ENCODE measurements at places on chromosomes 3 and 15. TPM values are rescaled to one million over a fixed set of nuclear protein-coding genes. Genes with fewer than 3 reads are reported as not detected.

Gene ATP2B2
- not detected for total RNA-seq

Gene ZNF660
- total RNA-seq: 1.8 TPM

Gene TRA2B
- 71.8 TPM for total RNA-seq

Gene CFAP92
- 0.29 TPM for total RNA-seq

Gene ARRDC4
- total RNA-seq: 20.1 TPM

Gene C3orf49
- total RNA-seq: not detected

DNA sequence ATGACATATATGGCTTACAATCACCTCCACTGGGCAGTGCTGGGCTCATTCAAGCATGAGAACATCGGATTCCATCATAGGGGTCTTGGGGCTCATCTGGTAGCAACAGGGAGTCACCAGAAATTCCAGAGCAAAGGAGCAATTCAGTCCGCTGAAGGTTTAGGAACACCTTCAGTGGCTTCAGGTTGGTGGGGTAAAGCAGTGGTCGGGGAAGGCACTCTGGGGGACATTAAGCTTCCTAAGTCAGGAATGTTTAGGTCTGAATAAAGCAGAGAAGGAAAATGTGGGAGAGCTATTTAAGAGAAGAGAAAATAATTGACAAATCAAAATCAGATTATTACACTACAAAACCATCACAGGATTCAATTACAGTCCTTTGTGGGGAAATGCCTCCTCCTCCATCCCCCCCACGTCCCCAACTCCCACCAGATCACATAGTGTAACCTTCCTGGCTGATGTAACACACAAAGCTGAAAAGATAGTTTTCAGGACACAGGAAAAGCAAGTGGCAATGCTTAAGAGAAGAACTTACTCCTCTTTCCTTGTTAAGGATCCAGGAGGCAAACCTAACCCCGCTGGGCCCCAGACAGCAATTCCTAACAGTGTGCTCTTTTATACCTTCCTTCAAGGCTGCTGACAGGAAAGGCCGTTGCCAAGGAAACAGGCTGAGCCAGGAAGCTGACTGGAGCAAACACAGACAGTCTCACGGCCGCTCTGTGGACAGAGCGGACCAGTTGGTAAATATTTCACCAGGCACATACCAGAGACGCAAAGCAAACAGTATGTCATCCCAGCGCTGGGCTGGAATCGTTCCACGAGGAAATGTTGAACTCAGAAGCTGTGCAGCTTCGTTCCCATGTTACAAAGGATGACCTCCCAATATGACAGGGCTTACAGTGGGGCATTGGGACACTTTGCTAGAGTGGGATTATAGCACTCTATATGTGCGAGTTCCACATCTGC, 57.5 kb upstream of the LMCD1 start:
- peak; percentile 91 for DNase-seq

DNA sequence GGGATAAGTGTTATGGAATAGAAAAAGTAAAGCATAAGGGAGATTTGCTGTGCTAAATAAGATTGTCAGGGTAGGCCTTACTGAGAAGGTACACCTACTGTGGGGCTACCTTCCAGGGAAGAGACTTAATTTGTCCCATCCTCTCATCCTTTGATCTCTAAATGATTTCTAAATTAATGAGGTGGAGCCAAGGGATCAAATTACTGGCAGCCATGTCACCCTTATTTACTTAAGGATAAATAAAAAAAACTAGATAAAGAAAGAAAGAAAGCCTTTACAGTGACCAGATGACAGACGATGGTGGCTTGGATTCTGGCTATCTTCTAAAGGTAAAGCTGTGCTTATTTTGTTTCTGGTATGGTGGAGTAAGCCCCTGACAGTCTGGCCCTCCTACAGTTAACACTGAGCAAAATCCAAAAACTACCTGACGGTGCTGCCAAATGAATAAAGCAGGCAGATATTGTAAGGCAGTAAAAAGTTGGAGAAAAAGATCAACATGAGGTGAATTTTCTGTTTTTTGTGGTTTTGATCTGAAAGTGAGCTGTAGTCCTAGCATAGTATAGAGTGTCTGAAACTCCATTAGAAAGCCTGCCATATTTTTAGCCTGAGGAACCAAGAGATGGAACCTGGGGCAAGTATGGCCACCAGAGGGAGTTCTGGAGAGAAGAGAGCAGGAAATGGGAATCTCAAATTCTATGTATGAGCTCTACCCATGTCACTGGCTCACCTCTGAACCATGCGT, 285.1 kb upstream of the MANF start:
- DNase-seq: peak; percentile 34

GRCh38 chr3:75906555-75907112, 121.3 kb upstream of the ZNF717 start:
- no peak for DNase-seq

All from left cardiac atrium (tissue), 4 donors.